GM13976 (cell line): ENCODE measurements at places on chromosomes 2 and 18.

GRCh38 chr2:45712570-45712969 is 61.1 kb downstream of the PRKCE start:
- DNase-seq = no peak

DNA sequence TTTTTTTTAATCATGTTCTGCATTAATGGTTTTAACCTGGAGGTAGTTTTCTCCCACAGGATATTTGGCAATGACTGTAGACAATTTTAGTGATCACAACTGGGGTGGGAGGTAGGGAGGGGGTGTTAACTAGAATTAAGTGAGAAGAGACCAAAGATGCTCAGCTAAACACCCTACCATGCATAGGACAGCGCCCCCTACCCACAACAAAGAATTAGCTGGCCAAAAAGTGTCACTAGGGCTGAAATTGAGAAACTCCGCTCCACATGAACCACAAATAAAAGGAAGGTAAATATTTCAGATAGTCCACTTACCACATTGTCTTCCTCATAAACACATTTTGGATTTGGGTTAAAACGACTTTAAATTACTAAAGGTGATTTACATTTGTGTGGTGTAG is 942.6 kb downstream of the SUCLG1 start:
- DNase-seq = no peak

- DNase-seq = no peak
Measured at GRCh38 chr2:101327863-101328394, 19.4 kb upstream of the RNF149 start.

- no peak for DNase-seq
Measured at GRCh38 chr2:85448461-85449213, 30.1 kb downstream of the SH2D6 start.

GRCh38 chr2:239589270-239589825 is 188.5 kb upstream of the HDAC4 start:
- DNase-seq = no peak

- no peak for DNase-seq
Measured at GRCh38 chr2:186852508-186852907, 3.5 kb upstream of the ZSWIM2 start.

GRCh38 chr2:234378440-234378839 is 118.4 kb downstream of the ARL4C start:
- no peak for DNase-seq

GRCh38 chr18:25081001-25081400 is 271.0 kb downstream of the ZNF521 start:
- no peak for DNase-seq

DNA sequence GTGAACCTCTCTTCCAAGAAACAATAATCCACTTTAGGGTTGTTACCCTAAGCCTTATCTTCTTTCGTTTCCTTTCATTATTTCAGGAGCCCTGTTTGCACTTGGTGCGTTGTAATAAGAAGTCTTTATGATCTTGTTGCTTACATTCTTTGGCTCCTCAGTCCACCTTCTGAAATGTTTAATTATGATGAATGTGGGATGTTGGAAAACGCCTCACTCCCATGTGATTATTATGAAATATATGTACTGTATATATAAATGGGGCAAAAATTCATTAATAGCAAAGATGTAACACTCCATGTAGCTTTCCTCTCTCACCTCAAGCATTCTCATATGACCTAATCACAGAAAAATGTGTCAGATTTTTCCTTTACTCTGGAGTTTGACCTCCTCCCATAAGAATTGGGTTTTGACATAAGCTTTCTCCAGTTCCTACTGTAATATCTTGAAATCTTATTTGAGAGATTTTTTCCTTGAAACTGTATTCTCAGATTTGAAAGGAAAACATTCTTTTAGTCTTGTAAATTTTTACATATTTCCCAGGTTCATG is 397.2 kb upstream of the FANCL start:
- no peak for DNase-seq

DNA sequence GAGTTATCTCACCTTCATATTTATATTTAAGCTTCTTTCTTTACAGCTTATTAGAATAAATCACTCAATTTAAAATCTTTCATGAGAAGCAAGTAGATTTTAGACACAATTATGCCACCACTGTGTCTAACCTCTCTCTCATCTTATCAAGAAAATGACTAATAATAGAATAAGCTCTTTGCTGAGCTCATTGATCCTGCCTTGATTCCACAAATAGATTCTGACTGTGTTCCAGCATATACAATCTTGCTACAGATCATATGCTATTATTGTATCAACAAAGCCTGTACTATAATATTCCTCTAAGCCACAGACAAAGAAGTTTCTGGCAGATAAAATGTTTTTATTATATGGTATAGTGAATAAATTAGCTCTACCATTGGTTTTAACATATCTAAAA is 168.7 kb upstream of the GULP1 start:
- no peak for DNase-seq

DNA sequence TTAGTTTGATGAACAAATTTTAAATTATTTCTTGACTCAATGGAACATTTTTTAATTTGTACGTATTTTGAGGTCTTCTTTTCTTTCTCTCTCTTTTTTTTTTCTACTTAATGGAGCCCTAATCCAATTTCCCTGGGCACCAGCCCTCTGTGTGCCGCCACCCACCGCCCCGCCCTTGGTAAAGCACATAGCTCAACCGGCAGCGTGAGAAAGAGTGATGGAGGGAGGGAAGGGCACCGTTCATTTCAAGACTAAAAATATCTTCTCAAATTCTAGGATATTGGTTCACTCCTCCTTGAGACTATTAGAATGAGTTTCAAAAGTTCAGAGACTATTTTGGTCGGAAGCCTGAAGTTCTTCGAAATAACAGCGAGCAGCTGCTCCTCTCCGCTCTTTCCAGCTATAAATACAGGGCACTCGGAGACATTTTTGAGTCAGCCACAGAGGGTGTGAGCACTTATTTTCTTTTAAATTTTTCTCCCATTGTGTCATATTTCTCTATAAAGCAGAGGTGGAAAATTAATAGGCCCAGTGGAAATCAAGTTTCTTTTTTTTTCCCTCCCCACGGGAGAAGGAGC is 731.7 kb upstream of the ID2 start:
- no peak for DNase-seq

- DNase-seq = no peak
Measured at GRCh38 chr2:205858881-205859441, 176.7 kb downstream of the NRP2 start.

GRCh38 chr18:12839057-12839525 is 44.9 kb downstream of the PTPN2 start:
- DNase-seq = peak; percentile 59

- DNase-seq = no peak
Measured at GRCh38 chr18:31610286-31611205, 18.9 kb downstream of the TTR start.

DNA sequence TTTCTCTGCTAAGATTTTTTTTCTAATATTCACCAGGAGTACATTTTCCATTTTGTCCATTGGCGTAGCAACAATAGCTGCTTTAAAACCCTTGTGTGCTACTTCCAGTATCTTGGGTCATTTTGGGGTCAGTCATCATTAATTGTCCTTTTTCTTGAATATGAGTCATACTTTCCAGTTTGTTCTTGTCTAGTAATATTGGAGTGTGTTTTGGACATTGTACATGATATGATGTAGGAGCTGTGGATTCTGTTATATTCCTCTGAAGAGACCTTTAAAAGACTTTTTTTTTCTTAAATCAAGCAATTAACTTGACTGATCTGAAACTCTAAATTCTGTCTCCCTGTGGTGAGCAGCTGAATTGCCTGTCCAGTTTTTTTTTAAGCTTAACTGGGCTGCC is 40.8 kb downstream of the AGPS start:
- DNase-seq = no peak

- DNase-seq = peak; percentile 32
Measured at GRCh38 chr2:10497797-10498251, 49.7 kb upstream of the ODC1 start.

- DNase-seq = no peak
Measured at GRCh38 chr2:142605421-142605820, 272.0 kb upstream of the KYNU start.

DNA sequence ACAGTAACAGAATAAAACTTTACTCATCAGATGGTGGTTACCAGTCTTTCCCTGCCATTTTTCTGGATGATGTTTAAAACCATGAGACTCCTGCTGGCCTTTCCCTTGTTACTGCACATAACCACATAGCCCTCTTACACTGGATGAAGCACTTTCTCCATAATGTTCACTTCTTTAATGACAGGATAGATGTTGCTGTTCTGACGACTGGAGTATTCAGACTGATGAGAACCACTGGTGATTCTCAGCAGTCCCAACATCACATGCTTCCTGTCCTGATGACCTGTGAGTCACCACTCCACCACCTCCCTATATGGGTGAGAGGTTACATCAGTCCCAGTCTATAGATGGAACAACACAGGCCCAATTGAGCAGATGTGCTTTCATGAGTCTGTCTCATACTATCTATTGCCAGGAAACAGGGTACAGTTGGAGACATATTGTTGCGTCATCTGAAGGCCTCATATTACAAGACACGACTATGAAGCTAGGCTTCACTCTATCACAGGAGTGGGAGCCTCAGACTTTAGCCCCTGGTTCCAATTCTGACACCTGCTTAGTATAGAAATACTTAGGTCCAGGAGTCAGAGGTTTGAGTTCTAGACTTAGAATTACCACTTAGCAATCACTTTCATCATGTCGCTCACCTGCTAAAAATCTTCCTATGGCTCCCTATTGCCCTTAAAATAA is 145.7 kb upstream of the KLF7 start:
- DNase-seq = peak; percentile 80

DNA sequence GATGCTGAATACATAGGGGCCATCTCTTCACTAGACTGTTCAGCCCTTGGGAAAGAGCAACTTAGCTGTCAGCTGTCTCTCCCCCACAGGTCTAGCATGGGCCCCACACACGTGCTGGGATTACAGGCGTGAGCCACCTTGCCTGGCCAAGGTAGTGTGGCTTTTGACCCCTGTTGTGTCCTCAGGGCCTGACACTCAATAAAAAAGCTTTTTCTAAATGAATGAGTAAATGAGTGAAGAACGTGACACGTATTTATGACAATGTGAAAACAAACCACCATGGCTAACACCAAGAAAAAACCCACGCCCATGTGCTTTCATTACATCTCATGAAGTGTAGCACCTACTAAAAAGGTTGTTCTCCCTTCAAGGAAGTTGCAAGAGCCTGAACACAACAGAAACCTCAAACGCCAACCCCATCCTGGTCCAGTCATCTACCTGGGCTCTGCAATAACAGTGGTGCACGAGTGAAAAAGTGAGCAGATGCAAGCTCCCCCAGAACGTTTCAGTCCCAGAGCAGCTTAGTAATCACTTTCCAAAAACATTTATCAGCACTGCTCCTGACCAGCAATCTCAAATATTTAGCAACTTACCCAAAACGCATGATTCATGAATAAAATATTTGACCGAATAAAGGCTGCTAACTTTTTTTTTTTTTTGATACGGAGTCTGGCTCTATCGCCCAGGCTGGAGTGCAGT is 3.4 kb downstream of the WDFY1 start:
- peak; percentile 67 for DNase-seq

DNA sequence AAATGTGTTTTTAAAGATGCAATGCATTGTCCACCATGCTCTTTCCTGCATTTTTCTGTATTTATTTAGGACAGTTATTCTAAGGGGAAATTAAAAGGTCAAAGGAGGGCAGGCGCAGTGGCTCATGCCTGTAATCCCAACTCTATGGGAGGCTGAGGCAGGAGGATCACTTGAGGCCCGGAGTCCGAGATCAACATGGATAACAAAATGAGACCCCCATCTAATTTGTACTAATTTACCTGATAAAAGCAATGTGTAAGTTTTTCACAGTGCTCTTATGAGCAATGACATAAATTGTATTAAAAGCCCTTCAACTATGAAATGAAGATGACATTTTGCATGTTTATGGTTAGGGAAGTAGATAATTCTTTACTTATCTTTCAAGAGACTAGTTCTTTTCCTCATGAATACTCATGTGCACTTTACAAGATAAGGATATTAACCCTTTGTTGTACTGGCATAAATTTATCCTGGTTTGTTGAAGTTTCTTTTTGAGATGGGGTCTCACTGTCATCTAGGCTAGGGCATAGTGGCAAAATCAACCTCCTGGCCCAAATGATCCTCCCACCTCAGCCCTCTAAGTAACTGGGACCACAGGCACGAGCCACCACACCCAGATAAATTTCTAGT is 9.7 kb downstream of the HSBP1L1 start:
- DNase-seq = no peak

- no peak for DNase-seq
Measured at GRCh38 chr2:72883356-72883962, 3.7 kb upstream of the SPR start.

GRCh38 chr2:60512641-60513040 is 40.8 kb downstream of the BCL11A start:
- no peak for DNase-seq

GRCh38 chr2:18178736-18179349 is 300.4 kb downstream of the KCNS3 start:
- DNase-seq = peak; percentile 45

GRCh38 chr18:80244956-80245730 is 2.2 kb downstream of the PARD6G start:
- DNase-seq = no peak

DNA sequence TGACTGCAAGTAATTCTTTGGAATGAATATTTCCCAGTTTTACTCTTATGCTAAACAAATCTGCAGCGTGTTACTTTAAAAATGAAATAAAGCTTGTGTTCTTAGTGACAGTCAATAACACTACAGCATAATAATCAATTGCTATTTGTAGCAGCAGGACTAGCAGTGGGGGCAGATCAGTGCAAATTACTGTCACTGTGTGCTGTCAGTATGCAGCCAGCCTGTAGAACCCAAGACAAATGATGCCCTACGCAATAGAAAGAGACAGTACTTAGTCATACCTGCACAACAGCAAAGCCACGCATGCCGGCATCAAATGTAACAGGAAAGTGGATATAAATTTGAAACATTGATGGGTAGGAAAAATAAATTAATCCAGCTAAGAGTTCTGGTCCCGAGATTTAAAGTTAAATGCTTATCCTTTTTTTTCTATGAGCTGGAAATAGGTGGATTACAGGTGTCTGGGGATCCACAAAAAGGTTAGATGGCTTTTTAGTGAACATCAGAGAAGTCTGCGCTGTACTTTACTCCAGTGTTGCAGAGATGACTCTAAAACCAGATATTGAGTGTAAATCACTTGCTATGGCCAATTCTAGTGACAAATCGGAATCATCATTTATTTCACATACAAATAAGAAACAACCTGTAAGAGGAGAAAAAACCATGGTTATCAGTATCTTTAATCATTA is 812.4 kb upstream of the ZEB2 start:
- DNase-seq = no peak

- DNase-seq = no peak
Measured at GRCh38 chr18:79558196-79558932, 121.2 kb upstream of the CTDP1 start.

DNA sequence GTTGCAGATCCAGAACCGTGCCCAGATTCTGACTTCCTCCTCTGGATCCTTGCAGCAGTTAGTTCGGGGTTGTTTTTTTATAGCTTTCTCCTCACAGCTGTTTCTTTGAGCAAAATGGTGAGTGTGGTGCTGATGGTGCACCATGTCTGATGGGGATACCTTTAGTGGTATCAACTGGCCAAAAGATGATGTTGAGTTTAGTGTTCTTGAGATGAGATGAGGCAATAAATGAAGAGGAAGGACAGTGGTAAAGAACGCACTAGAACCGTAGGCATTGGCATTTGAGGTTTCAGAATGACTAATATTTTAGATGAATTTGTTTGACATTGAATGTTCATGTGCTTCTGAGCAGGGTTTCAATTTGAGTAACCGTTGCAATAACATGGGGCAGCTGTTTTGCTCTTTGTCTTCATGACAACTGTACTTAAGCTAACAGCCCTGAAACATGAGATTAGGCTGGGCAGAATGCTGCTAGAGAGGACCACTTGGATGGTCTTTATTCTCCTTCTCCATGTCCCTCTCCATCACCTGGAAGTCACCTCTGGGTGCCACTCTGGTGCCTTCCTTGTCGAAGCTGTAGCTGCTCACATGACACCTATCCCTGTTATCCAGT is 3.9 kb downstream of the CTLA4 start:
- DNase-seq = peak; percentile 54
